SK-N-SH (cell line): ENCODE measurements at places on chromosomes 6 and 20. TPM values are rescaled to one million over a fixed set of nuclear protein-coding genes. Genes with fewer than 3 reads are reported as not detected.

Gene TINAG
- polyA plus RNA-seq, result 0.13 and 0.29 TPM in 2 replicates

Gene FABP7
- polyA plus RNA-seq, result not detected in 2 replicates

Gene GINS1
- polyA plus RNA-seq, result 5.1 and 5.8 TPM in 2 replicates

Gene MYL9
- polyA plus RNA-seq, result not detected in 2 replicates

Gene ADGB
- polyA plus RNA-seq, result not detected in 2 replicates

Gene KIZ
- 3.9 and 5.5 TPM in 2 replicates for polyA plus RNA-seq

Gene CALHM6
- 0.31 and 0.51 TPM in 2 replicates for polyA plus RNA-seq

Gene TUBB1
- 0.02 TPM in 1 of 2 replicates, not detected in the other for polyA plus RNA-seq

Gene SIRPD
- polyA plus RNA-seq, result not detected in 2 replicates

Gene HTR1B
- 0.63 and 0.76 TPM in 2 replicates for polyA plus RNA-seq

Gene GMPR
- 18.4 and 21.0 TPM in 2 replicates for polyA plus RNA-seq

Gene CAP2
- polyA plus RNA-seq, result 8.5 and 10.0 TPM in 2 replicates
